ENCODE measurements at places on chromosomes 7 and 10.

DNA sequence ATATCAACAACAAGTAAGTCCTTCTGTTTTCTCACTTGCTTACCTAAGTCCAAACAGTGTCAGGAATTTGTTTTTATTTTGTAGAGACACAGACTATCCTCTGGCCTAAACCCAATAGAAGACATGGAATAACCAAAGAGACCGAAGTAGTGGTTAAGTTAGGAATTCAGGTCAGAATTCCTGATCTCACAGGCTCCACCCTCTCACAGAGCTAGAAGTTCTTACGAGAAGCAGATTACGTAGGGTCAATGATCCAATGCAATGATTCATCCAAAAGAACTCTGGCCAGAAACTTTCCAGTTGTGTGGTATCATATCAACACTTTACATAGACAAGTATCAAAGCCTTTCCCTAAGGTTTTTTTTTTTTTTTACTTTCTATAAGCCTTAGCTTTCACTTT lies 73.8 kb downstream of the IQUB start:
- DNase-seq, result no peak

DNA sequence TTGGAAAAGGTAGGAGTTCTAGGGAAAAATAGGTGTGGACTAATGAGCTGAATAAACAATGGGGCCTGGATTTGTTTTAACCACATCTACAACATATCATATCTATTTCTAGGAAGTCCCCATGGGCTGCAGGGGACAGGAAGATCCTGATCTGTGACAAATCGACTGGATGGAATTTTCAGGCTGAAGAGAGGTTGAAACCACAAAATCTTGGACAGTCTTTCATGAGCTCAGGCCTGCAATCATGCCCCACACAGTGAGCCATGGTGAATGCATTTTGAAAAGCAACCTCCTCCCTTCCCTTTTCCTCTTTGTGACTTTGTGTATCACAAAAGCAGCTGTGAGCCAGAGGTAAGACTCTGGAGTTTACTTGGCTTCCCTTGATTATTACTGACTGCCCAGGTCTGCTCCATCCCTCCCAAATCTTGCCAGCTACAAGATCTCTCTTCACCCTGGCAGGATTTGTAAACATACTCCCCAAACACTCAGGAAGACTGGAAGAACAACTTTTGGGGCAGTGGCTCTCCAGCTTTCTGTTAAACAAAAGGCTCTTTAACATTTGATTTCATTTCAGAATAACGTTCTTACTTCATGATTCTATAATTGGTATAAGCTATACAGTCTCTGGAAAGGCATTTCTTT lies 66.4 kb downstream of the ASAH2B start:
- no peak for DNase-seq

GRCh38 chr10:1171182-1171581 lies 115.0 kb downstream of the WDR37 start:
- no peak for DNase-seq

- DNase-seq, result no peak
These were observed 106.7 kb downstream of the USP6NL start for GRCh38 chr10:11504566-11505285.

GRCh38 chr7:141685285-141686023 lies 16.5 kb downstream of the DENND11 start:
- no peak for DNase-seq

DNA sequence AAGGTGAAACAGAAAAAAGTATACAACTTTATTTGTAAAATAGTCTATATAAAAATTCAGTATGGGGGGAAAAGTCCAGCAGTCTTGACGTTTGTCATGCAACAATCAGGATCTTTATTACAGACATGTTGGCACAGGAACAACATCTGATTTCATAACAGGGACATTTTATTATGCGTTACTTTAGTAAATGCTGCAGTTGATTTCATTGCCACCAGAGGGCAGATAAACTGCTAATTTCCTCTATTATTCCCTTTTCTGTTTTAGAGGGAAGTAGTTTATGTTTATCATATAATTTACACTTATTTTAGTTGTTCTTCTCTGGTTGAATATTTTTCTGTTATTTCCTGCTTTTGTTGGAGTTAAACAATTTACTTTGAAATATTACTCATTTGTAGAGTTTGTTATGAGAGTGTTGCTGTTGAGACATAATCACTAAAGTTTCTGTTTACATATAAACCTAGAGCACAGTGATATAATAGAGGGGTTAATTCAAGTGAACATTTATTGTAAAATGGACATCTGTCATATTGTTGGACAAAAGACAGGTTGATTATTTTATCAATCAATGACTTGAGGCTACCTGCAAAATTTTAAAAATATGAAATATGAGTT lies 3.3 kb downstream of the PLXDC2 start:
- peak; percentile 79 for DNase-seq

GRCh38 chr7:85573844-85574243 lies 387.0 kb upstream of the SEMA3D start:
- DNase-seq, result peak; percentile 44

DNA sequence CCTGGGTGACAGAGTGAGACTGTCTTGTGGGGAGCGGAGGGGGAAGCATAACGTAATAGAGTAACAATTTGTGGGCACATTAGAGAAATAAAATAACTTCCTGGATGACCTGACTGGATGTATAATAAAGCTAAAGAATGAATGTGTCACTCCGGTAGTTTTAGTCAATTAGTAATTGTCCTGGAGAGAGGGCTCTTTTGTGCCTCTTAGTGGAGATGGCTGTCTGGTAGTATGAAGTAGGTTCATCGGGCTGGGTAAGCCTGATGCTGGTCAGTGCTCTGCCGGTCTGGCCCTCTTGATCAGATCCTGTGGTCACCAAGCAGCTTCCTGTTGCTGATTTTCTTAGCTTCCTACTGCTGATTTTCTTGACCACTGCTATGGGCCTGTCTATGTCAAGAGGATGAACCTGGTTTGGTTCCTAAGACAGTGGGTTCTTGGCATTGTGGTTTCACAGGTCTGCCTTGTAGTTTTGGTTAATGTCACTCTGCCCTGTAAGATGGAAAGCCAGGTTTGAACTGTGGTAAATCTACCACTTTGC lies 34.1 kb downstream of the ZRANB1 start:
- peak; percentile 26 for DNase-seq

- DNase-seq, result no peak
These were observed 27.5 kb upstream of the ETV1 start for GRCh38 chr7:14016950-14017349.

GRCh38 chr10:132710746-132711612 lies 75.0 kb downstream of the NKX6-2 start:
- DNase-seq, result no peak

GRCh38 chr10:74922921-74923320 lies 96.5 kb downstream of the KAT6B start:
- DNase-seq, result peak; percentile 24

- no peak for DNase-seq
These were observed 48.6 kb upstream of the PDGFA start for GRCh38 chr7:568031-568951.

- DNase-seq, result no peak
These were observed 131.9 kb downstream of the TRRAP start for GRCh38 chr7:99010281-99010680.

GRCh38 chr10:69004821-69005220 lies 16.2 kb downstream of the KIFBP start:
- peak; percentile 83 for DNase-seq

DNA sequence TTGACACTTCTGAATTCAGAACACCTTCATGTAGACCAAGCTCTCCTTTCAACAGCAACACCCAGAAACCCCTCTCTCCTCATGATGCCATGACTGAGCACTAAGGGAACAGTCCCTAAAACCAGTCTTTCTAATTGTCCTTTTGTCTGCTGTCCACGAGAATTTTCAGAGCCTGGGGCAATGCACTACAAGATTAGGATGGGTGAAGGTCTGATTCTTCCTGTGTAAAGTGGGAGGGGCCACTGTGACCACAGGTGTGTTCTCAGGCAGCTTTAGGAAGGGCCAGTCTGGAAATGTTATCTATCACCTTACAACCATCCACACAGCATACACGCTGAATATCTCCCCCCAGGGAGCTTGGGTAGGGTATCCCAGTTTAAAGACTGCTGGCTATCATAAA lies 7.9 kb downstream of the PAXIP1 start:
- no peak for DNase-seq

- DNase-seq, result peak; percentile 59
These were observed 165.7 kb downstream of the PTPN20 start for GRCh38 chr10:47076949-47077361.

DNA sequence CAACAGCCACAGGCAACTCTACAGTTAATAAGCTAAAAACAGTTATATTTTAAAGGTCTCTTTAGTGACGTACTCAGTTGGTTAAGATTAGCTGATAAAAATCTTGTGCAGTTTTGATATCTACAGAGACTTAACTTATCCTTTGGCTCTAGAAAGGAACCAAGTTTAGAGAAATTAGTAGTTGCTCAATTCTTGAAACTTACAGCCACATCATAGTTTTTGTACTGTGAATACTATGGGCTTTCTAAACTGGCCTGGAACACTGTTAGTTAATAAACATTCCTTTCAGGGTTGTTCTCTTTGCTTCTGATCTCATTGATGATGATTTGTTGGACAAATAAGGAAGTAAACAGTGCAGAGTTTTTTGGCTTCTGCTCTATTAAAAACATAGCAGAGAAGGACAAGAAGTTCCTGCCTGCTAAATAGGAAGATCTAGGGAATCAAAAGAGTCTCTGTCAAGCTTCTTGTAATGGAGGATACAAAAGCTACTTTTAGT lies 73.1 kb downstream of the MKLN1 start:
- peak; percentile 69 for DNase-seq

- peak; percentile 86 for DNase-seq
These were observed 98.8 kb downstream of the CHST15 start for GRCh38 chr10:123994417-123995081.

- DNase-seq, result no peak
These were observed 38.3 kb upstream of the PTPN12 start for GRCh38 chr7:77498659-77499379.

- DNase-seq, result no peak
These were observed 87.3 kb upstream of the NAMPT start for GRCh38 chr7:106372126-106372525.

DNA sequence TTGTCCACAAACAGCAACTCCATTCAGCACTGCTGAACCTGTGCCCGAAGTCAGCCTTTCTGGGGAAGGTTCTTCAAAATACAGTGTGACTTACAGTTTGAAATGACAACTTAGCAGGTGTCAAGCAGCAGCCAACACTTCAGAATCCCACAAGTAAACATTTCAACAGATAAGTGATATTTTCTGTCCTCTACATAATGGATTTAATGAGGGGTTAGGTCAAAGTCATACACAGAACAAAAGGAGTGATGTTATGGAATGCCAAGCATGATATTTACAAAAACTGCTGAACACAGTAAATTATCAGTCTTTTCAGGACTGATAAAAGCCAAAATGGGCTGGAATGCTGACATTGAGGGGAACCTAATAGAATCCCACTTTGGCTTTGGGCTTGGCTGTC lies 77.6 kb upstream of the JAZF1 start:
- no peak for DNase-seq

DNA sequence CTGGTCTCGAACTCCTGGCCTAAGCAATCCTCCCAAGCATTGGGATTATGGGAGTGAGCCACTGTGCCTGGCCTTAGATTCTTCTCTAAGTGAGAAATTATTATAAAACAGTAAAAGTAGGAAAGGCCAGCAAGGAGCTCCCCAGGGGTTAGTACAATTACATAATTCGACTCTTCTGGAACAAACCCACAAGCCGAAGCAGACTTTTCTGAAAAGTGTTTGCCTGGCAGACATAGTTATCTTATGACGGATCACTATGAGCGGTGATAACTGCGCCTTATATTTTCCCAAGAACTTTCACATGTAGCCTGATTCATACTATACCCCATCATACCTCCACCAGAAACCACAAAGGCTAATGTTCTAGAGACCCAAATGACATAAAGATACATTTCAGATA lies 30.2 kb upstream of the SH3PXD2A start:
- no peak for DNase-seq

GRCh38 chr7:137245186-137245585 lies 98.3 kb downstream of the PTN start:
- no peak for DNase-seq

- peak; percentile 39 for DNase-seq
These were observed 220.5 kb downstream of the CCSER2 start for GRCh38 chr10:84548869-84549268.

- no peak for DNase-seq
These were observed 441.0 kb upstream of the NFE2L3 start for GRCh38 chr7:25710959-25711358.

- DNase-seq, result no peak
These were observed 18.3 kb upstream of the SLC29A3 start for GRCh38 chr10:71300555-71301370.

GRCh38 chr7:43501870-43502269 lies 81.0 kb upstream of the STK17A start:
- DNase-seq, result no peak

DNA sequence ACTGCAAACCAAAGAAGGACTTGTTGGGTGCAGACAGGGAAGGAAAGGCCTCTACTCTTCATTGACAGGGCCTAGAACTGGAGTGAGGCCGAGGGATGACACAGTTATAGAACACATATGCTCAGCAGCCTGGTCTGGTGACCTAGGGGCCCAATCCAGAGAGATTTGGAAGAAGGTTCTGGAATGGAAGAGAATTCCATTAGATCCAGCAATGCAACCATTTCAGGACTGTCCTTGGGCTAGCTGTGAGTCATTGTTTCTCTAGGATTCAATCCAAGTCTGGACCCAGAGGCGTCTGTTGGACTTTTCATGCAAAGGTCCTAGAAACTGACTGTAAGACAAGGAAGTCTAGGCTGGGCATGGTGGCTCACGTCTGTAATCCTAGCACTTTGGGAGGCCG lies 59.2 kb downstream of the WIPF3 start:
- DNase-seq, result no peak

- DNase-seq, result no peak
These were observed 101.7 kb downstream of the SDHAF3 start for GRCh38 chr7:97219237-97219636.

DNA sequence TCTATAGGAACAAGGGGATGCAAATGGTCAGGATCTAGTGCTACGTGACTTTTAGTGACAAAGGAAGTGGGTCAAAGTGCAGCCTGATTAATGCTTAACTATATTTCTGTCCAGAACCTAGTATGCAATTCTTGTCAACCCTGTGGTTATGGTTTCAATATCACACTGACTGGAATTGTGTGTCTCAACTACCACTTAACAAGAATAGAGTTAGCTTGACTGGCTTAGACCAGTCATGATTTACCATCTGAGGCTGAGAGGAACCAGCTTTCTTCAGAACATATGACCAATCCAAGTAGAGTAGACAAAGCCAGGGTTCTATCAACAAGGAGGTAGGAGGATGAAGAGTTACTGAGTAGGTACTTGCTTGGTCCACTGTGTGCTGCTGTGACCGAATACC lies 54.4 kb downstream of the MYPN start:
- DNase-seq, result no peak

DNA sequence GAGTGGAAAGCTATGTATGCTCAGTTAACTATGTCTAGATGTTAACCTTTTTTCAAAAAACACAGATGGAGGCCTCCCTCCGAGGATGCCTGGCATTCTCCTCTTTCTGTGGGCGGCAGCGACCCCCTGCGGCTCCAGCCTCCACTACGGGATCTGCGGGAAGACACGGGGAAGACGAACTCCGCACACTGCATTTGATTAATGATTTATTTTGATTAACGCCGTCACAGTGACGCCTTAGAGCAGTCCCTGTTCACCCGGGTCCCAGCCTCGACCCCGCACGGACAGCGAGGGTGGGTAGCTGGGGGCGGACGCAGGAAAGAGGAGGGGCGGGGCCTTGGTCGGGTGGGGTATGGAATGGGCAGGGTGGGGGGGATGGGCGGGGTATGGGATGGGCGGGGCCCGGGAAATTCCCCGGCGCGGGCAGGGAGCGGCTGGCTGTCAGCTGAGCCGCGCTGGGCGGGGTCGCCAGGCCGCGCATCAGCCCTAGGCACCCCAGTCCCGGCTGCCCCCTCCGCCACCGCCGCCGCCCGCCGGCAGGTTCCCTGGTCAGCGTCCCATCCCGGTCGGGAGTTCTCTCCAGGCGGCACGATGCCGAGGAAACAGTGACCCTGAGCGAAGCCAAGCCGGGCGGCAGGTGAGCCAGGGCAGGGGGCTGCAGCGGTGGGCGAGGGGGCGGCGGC lies at the start of gene OPTN:
Gene OPTN (plus strand): TSS at position 498 of the 683 bp plus-strand sequence. CDS start 8,960 bp downstream, outside the sequence.
- peak; percentile 71 for DNase-seq
